ENCODE measurements at places on chromosomes 4 and X.

- DNase-seq: no peak
Observed at GRCh38 chr4:112560084-112560483, 44.1 kb upstream of the NEUROG2 start.

DNA sequence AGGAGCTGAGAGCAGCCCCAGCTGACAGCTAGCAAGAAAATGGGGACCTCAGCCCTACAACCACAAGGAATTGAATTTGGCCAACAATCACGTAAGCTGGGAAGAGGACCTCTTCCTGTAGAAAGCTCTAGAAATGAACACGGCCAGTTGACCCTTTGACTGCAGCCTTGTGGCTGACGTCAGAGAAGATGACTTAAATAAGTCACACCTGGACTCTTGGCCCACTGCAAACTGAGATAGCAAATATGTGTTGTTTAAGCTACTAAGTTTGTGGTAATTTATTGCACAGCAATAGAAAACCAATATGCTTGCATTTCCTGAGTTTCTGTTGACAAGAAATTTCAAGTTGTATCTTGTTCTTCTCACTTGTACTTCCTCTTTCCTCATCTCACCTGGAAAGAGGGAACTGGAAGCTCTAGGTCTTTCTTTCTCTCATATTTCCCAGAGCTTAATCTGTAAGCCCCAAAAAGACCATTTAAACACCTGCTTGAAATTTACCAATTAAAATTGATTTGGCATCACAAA is 18.8 kb downstream of the PRKG2 start:
- no peak for DNase-seq

DNA sequence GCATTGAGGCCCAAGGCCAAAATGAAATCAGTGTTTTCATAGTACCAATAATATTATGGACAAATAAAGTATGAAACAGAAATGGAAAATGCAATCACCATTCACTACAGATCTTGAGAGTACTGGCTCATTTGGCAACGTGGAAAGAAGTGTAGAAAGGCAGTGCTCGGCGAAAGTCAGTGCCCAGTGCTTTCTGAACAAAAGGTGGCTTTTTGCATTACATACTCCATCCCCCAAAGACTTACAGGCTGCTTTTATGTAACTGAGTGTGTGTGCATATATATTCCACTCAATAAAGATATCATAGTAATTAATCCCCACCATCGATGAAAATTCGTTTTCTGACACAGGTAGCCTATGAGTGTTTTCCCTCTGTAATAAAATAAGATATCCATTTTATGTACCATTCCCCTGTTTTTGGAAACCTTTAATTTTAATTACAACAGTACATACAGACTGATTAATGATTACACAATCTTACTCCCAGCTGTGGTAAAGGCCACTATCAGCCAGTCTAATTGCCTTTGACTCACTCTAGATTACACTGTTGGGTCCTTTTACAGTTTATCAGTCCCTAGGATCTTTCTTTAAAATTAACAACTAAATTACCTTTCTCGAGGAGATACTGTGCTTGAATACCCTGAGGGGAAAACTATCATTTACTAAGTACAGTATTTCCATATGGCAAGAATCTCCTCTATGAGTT is 65.9 kb downstream of the MAD2L1 start:
- DNase-seq: no peak

- no peak for DNase-seq
Observed at GRCh38 chr4:140903522-140904475, 147.6 kb upstream of the TBC1D9 start.

- no peak for DNase-seq
Observed at GRCh38 chrX:118211891-118212816, 95.5 kb upstream of the KLHL13 start.

DNA sequence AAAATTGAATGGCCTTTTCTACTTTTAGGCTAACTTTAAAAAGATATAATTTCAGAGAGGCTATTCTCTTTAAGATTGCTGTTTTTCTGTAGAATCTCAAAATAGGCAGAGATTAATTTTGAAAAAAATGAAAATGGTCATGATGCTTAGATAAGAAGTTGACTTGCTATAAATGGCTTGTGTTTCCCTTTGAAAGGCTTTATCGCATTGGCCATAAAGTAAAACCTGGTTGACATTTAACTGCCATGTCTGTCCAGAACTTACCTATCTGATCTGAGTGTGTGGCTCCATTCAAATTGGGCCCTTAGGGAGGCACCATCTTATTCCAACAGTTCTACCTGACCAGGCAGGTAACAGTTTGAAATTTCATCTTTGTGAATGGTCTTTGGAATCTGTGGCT is 56.1 kb downstream of the AFF2 start:
- DNase-seq: no peak

DNA sequence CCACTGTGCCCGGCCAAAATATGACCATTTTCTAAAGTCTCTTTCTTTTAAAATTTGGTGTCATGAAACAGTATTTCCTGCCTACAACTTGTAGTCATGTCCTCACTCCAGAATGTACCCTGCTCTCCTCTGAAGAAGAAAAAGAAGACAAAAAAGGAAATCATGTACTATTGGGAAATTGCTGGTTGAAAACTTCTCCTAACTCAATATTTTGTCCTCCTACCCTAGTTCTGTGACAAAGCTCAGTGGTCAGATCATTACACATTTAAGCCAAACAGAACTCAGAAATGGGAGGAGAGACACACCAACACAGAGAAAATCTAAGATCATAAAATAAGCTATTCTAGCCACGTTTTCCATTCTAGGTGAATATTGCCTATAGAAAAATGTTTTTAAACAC is 127.7 kb downstream of the IRF2 start:
- no peak for DNase-seq

GRCh38 chr4:142809559-142809958 is 36.5 kb downstream of the INPP4B start:
- DNase-seq: no peak

DNA sequence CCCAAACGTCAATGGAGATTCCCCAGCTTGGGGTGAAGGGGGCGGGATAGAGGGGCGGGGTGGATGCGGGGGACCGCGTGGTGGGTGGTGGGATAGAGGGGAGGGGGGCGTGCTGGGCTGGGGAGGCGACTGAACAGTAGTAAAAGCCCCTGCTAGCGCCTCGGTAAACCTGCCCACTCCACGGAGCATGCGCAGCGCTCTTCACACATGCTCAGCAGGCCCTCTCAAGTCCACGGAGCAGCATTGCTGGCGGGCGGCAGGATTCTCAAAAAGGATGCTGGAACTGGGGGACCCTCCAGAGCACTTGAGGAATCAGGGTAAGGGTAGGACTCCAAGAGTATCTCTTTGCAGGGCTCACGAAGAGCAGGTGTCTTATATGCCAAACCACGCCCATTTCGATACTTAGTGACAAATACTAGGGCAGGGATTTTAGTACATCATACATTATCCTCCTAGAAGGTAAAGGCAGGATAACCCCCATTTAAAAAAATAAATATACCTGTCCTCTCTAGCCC is 378 bp upstream of the RPS6KA6 start:
- no peak for DNase-seq

- DNase-seq: no peak
Observed at GRCh38 chr4:15197005-15197404, 194.7 kb downstream of the CPEB2 start.

DNA sequence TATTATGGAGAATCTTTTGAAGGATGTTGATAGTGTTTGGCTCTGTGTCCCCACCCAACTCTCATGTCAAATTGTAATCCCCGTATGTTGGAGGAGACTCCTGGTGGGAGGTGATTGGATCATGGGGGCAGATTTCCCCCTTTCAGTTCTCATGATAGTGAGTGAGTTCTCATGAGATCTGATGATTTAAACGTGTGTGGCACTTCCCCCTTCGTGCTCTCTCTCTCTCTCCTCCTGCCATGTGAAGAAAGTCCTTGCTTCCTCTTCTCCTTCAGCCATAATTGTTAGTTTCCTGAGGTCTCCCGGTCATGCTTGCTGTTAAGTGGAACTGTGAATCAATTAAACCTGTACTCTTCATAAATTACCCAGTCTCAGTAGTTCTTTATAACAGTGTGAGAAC is 166.1 kb upstream of the NUDT6 start:
- DNase-seq: no peak

DNA sequence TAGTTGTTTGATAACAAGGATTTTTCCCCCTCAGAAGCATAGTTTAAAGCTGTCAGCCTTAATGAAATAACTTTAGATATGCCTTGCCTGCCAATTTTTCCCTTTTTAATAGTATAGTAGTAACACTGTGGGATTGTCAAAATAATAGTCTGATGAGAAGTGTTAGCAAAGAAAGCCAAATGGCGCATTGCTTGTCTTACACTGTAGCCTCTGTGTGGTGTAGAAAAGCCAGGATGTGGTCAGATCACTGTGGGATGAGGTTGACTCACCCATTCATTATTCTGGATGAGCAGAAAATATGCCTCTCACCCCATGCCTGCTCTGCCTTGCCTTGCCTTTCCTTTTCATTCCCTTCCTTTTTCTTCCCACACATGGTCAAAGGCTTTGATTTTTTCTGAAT is 257.8 kb upstream of the NRK start:
- DNase-seq: no peak

GRCh38 chr4:118329849-118330248 is 23.0 kb downstream of the PRSS12 start:
- no peak for DNase-seq

- DNase-seq: no peak
Observed at GRCh38 chr4:67394879-67395278, 150.4 kb downstream of the CENPC start.

DNA sequence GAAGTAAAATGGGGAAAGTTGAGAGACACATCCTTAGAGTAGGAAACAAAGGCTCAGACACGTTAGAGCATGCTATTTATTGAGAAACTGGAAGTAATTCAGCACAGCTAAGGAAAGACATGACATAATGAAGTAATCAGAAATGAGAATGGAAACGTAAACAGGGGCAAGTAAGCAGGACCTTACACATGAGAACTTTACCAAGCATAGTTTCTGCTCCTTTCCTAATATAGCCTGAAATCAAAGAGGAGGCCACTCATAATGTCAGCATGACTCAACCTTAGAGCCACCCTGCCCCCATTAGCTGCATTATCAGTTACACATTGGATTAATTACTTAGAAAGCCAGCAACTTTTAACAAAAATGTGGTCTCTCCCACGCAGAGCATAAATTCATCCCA is 558.3 kb upstream of the GRIA3 start:
- DNase-seq: no peak

- DNase-seq: no peak
Observed at GRCh38 chrX:155715141-155715540, 102.4 kb upstream of the TMLHE start.

DNA sequence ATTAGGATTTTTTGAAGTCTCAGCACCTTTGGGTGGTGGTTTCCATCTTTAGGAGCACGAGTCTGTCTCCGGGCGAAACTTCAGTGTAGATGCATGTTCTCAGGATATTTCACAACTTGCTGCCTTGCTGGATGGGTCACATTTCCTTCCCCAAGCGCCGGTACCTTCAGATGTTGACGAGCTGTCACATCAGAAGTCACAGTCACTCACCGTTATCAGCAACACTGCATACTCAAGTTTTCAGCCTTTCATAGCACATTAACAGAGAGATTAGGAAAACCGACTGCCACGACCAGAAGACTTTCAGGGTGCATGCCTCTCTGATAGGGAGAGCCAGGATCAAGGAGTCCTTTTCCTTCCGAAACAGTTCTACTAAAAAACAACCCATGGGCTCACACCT is 77.8 kb downstream of the SHROOM2 start:
- no peak for DNase-seq

- no peak for DNase-seq
Observed at GRCh38 chr4:119570401-119570800, 58.2 kb downstream of the PDE5A start.

DNA sequence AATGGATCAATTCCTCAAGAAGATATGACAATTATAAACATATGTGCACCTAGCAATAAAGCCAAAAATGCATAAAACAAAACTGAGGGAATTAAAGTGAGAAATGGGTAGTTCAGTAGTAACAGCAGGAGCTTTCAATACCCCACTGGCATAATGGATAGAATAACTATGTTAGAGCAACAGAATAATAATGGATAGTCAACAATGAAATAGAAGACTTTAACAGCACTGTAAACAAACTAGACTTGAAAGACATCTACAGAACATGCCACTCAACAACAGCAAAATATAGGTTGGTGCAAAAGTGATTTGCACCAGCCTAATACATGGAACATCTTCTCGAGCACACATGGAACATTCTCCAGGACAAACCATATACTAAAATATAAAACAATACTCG is 20.0 kb upstream of the MBNL3 start:
- DNase-seq: no peak

- DNase-seq: no peak
Observed at GRCh38 chrX:41302370-41302769, 31.6 kb upstream of the DDX3X start.

- no peak for DNase-seq
Observed at GRCh38 chr4:100875296-100876068, 357.7 kb upstream of the EMCN start.

DNA sequence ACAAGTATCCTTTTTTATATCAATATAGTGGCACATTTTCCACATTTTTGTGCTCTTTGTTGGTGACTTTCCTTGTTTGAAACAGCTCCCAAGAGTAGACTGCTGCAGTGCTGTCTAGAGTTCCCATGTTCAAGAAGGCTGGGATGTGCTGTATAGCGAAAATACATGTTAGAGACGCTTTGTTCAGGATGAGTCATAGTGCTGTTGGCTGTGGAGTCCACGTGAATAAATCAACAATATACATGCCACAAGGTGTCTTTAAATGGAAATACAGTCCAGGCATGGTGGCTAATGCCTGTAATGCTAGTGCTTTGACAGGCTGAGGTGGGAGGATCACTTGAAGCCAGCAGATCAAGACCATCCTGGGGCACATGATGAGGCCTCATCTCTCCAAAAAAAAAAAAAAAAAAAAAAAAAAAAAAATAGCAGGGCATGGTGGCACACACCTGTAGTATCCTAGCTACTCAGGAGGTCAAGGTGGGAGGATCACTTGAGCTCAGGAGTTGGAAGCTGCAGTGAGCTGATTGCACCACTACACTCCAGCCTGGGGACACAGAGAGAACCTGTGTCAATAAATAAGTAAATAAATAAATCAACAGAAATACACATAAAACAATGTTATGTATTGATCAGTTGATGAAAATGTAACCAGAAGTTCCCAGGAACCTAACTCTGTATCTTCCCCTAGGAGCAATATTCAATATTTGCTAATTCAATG is 256.8 kb upstream of the STS start:
- DNase-seq: no peak

- DNase-seq: no peak
Observed at GRCh38 chr4:73860917-73861316, 7.8 kb downstream of the PF4V1 start.

DNA sequence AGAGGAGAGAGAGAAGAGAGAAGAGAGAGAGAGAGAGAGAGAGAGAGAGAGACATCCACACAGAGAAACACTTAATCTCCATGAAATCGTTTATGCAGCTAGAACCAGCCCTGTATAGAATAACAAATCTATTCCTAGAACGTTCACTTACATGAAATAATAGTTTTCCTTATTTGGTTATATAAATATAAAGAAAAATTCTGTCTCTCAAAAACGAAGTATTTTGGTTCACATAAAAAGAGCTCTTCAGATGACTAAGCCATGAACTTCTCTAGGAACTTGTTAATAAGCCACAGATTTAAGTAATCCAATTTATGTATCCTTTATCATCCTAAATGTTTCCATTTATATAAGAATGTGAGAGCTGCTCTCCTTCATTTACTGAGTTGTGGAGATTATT is 1315.1 kb upstream of the PCDH7 start:
- no peak for DNase-seq

GRCh38 chr4:3464911-3465697 is 2.0 kb downstream of the DOK7 start:
- DNase-seq: no peak

GRCh38 chr4:123017636-123018395 is 95.4 kb upstream of the NUDT6 start:
- DNase-seq: no peak

GRCh38 chrX:108267557-108267956 is 170.7 kb downstream of the COL4A6 start:
- no peak for DNase-seq

GRCh38 chr4:96763546-96763945 is 923.7 kb downstream of the PDHA2 start:
- DNase-seq: no peak
